ENCODE measurements at places on chromosomes 11 and 22.

GRCh38 chr22:27312565-27312964, 489.0 kb downstream of the MN1 start:
- no peak for DNase-seq

DNA sequence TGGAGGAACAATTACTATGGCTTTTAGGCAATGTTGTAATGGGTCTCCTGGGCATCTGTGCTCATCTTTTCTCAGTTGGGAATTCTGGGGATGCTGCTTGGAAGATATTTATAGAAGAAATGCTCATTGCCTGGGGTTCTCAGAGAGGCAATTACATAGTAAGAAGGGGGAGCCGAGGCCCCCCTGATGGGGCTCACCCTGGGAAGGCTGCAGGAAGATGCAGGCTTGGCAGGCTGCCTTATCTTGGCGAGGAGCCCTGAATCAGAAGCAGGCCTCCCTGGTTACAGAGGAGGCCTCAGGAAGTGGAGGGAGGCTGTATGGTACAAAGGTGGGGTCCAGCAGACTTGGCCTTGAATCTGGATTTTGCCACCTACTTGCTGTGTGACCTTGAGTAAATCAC, 60.6 kb upstream of the CRYBB3 start:
- no peak for DNase-seq

GRCh38 chr11:66652651-66653050, 14.1 kb downstream of the RBM4 start:
- no peak for DNase-seq

GRCh38 chr22:19108807-19109197, 13.4 kb downstream of the DGCR2 start:
- DNase-seq = no peak

- no peak for DNase-seq
These were observed 2.9 kb downstream of the BCR start for GRCh38 chr22:23183061-23183698.

GRCh38 chr11:63476618-63477017, 14.3 kb downstream of the PLAAT5 start:
- no peak for DNase-seq

GRCh38 chr22:42194104-42194851, 63.7 kb upstream of the CYP2D6 start:
- DNase-seq = no peak

- DNase-seq = no peak
These were observed 59.8 kb downstream of the WNT7B start for GRCh38 chr22:45917146-45917545.

- no peak for DNase-seq
These were observed 88.3 kb downstream of the TSPAN18 start for GRCh38 chr11:44814881-44815592.

DNA sequence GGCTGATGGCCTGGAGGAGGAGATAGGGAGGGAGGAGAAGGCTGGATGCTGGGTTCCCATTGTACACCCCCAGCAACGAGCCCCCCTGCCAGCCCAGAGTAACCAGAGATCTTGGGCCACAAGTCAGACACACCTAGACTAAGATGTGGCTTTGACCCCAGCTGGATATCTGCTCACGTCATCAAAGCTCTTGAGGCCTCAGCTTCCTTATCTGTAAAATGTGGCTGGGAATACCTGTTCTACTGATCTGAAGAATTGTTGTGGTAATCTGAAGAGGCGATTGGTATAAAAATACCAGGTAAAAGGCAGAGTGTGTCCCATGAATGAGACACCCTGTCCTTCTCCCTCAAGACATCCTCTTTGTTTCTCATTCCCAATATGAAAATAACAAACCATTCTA, 280.0 kb downstream of the ST3GAL4 start:
- DNase-seq = no peak

DNA sequence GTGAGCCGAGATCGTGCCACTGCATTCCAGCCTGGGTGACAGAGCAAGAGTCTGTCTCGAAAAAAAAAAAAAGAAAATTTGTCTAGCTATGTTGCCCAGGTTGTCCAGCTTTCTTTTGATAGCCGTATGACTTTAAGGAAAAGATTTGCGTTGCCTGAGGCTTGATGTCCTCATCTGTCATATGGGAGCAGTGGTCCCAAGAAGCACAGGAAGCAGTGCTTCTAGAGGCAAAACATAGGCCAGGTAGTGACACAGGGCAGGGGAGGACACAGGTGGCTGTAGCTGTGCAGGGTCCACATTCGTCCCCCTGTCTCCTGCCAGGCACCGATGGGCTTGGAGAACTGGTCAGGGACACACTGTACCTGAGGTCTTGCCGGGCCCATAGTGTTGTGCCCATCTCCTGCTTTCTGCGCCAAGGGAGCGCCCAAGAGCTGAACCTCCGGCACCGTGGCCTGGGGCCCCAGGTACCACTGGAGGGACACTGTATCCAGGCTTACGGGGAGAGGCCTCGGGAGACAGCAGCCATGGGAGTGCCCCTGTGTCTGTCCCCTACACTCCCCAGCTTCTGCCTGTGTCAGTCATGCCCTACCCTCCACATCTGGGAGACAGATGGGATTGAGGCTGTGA, 1.4 kb downstream of the LRRC74B start:
- no peak for DNase-seq

GRCh38 chr11:128497061-128497775, 90.1 kb downstream of the ETS1 start:
- no peak for DNase-seq

DNA sequence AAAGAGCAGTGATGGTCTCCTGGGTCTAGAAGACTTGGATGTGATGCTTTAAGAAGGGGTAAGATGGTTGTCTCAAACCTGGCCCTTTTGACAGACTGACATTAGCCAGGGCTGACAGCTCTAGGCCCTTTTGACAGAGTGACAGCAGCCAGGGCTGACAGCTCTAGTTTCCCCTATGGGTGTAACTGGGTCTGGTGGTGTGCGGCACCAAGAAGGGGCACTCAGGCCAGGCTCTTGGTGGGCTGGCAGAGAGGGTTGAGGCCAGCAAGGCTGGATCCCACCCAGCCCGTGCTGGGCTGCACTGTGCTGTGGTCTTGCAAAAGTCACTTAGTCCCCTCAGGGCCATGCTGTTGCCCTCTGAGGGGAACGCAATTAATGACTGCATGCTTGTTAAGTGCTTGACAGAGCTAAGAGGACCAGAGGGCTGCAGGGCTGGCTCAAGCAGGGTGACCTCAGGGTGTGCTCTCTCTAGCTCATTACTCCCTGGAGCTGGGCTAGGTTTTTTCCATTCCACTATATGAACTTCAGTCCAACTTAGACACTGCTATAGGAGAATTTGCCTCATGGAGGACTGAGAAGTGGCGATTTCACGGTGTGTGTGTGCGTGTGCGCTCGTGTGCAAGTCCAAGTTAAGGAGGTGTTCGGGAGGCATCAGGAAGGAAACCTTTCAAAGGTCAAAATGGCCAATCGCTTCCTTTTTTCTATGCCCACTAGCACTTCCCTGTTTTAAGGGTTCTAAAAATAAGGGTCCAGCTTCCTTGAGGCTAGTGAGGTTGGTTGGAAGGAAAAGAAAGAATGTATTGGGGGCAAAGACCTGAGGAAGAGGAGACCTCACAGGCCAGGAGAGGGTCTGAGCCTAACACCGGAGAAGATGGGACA, 4.4 kb downstream of the UBASH3B start:
- no peak for DNase-seq

- no peak for DNase-seq
These were observed 82.3 kb upstream of the PHOX2A start for GRCh38 chr11:72326151-72326848.

- no peak for DNase-seq
These were observed 24.2 kb upstream of the TMEM123 start for GRCh38 chr11:102476812-102477211.

DNA sequence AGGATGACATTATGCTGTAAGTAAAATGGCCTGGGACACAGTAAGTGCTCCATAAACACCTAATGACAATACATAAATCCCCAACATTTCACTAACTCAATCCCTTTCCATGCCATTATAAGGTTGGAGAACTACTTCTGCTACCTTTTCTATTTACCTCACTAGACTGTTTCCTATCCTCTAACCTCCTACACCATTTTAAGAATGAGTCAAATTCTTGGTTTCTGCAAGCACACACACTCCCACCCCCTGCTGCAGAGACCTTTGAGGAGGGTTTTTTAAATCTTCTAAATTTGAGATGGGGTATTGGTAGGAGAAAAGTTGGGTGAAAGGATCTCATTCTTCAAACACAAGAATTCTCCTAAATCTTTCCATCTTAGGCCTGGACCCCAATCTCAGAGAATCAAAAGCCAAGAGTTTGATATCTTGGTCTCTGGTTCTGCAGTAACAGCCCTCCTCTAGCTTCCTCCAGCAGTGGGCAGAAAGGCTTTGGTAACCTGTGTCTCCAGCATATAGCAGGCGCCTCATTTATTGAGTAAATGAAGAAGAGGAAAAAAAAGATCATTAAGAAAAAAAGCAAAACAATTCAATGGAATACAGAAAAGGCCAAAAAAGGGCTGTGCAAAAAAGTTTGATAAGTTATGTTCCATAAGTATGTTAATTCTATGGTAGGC, 42.3 kb downstream of the SYTL2 start:
- no peak for DNase-seq

DNA sequence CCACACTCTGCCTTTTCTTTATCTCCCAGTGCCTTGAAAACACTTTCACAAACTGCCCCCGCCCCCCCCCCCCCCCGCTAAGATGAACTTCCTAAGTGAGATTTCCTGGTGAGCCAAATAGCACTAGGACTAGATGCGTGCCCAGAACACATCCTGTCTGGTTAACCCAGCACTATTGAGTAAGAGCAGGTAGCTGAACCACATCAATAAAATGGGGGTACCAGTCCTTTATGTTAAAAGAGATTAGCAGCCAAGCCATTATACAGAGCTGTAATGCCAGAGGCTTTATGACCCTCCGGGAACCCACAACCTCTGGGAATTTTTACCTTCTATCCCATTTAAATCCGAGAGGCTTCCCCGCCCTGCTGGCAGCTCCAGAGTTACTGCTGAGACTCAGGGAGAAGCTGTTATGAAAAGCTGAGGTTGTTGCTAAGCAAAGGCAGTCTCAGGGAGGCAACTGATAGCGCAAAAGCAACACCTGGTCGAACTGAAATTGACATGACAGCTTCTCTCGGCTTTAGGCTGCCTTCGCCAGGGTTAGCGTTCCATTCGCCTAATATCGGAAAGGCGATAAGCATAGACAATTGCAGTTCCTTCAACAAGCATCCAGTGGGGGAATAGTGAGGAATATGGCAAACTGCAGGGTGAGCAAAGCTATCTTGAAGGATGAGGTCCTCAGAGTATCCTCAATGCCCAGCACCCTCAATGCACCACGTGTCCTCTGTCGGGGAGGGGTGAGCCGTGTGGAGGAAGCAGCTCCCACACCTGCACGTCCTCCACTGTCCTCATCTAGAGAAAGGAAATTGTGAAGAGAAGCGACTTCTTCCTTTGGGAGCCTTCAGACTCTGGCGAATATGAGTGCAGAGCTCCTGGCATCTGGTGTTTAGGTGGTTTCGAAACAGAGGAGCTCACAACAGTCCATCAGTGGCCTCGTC, 977.0 kb downstream of the NTM start:
- DNase-seq = no peak

DNA sequence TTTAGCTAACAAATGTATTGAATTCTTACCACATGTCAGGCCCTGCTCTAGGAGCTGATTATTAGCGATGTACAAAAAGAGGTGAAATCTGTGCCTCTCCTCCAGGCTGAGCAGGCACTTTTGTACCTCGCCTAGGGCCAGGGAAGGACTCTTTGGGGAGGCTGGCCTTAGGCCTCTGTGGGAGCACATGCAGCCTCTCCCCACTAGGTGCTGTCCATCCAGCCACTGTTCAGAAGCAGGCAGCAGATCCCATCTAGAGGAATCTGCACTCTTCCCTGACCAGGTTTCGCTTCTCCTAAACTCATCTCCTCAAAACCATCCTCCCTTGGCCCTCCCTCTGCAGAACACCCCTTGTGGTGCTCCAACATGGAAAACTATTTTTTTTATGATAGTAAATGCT, 51.9 kb upstream of the WT1 start:
- DNase-seq = no peak

DNA sequence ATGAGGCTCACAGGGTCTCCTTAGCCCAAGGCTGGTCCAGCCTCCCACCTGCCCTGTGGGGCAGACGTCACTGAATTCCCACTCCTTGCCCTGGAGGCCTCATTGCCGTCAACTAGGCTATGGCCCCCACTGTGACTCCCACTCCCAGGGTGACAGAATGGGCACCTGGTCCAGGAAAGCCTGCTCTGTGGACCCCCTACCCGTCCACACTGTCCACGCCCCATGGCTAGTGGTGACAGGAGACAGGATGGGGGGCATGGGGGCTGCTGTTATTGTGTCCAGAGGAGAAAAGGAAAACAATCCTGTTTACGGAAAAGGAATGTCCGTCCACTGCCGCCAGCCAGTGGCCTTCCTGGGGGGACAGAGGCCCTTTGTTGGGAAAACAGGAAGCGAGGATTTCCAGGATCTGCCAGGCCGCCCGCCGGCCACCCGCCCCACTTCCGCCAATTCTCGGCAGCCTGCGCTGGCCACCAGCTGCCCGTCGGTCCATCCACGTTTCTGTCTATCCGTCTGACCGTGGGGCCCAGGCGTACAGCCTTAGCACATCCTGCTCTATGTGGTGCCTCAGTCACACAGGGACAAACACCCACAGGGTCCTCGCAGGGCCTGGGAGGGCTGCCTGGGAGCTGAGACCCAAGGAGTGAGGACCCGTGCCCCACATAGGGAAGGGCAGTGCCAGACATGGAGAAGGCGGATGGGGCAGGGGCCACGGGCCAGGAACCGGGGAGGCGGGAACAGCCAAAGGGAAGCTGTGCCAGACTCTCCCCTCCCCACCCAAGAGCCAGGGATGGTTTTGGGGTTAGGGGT, 19.5 kb downstream of the CRELD2 start:
- no peak for DNase-seq

- no peak for DNase-seq
These were observed 734.3 kb upstream of the ARHGAP42 start for GRCh38 chr11:99952816-99953215.

DNA sequence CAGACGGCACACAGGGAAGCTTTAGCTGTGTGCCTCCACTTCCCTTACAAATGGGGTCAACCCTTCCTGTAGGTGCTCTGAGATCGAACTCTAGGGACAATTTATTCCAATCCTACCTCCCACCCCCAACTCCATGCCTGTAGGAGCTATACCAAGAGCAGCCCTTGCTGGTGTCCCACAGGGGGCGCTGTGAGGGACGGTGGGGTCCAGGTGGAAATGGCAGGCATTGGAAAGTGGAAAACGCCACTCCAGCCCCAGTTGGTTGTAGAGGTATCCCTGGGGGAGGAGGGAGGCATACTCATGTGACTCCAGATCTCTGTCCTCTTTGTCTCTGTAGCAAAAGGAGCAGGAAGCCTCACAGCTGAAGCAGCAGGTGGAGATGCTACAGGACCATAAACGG, 161.3 kb downstream of the MYO18B start:
- DNase-seq = no peak

GRCh38 chr11:94043241-94043640, 22.1 kb downstream of the HEPHL1 start:
- no peak for DNase-seq

GRCh38 chr11:70191495-70192140, 11.5 kb upstream of the FADD start:
- DNase-seq = peak; percentile 25

GRCh38 chr11:72834905-72835304, 20.7 kb downstream of the ATG16L2 start:
- no peak for DNase-seq

GRCh38 chr22:47333625-47334024, 571.2 kb downstream of the TBC1D22A start:
- no peak for DNase-seq

Data from activated CD4-positive, alpha-beta T cell treated with anti-CD3 and anti-CD28 coated beads for 1 hour (primary cell).